H9 (cell line): ENCODE measurements at places on chromosomes 12 and 14. TPM values are rescaled to one million over a fixed set of nuclear protein-coding genes. Genes with fewer than 3 reads are reported as not detected.

DNA sequence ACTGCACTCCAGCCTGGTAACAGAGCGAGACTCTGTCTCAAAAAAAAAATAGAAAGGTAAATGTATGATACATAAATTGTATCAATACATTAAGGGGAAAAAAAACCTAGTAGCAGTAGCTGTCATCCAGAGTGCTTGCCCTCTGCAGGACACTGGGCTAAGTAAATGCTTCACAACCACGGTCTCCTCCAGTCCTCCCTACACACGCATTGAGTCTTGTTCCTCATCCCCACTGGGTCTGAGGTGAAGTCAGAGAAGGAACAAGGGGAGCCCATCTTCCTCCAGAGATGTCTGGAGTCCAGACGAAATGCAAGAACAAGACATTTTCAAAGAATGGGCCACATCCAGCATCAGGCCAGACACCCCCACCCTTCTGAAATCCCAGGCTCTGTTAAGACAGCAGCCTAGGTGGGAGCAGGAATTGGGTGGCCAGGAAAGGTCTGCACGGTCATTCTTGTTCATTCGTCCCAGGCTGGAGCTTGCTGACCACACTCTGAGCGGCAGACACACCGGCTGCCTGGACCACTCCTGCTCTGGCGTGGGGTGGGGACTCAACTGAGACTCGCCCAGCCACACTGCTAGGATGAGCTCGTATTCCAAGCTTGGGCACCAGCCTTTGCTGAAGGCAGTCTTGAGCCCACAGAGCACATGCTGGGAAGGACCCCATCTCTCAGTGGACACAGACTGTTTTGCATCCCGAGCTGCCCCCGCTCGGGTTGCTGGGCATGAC is 45.5 kb downstream of the CHGA start:
- H3K4me3 ChIP-seq: no peak overlapping the region
- DNase-seq: no peak
- peaks cover 16% of the 10 kb centered on the region for H3K36me3 ChIP-seq
- H3K27ac ChIP-seq: no peak overlapping the region
- peaks cover 5% of the 10 kb centered on the region; the same call in 1 of the 2 replicates for H3K4me1 ChIP-seq

DNA sequence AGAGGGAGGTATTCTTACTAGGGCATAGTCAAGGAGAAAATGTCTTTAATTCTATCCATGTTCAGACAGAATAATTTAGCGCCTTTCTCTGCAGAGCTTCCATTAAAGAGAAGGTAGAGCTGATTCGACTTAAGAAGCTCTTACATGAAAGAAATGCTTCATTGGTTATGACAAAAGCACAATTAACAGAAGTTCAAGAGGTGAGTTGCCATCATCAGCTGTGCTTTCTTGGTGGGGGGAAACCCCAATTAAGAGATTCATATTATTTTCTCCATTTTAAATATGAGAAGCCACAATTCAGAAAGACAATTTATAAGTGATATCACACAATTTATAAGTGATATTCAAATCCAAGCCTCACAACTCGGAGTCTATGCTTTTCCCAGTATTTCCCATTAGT is 27.8 kb downstream of the RPGRIP1 start:
- peak overlapping the region; percentile 89 for H3K27ac ChIP-seq
- peak overlapping the region; percentile 85 for H3K4me3 ChIP-seq
- H3K36me3 ChIP-seq: no peaks in the 10 kb centered on the region
- no peak for DNase-seq

The C14orf180 gene
- total RNA-seq: not detected in 2 replicates

- no peak overlapping the region for H3K27ac ChIP-seq
- no peak for DNase-seq
- no peaks in the 10 kb centered on the region for H3K4me1 ChIP-seq
- peaks cover 15% of the 10 kb centered on the region for H3K36me3 ChIP-seq
- no peaks in the 10 kb centered on the region for H3K27me3 ChIP-seq
Measured at GRCh38 chr12:9406564-9407424, 198.6 kb upstream of the PZP start.

- DNase-seq: no peak
- peaks cover 5% of the 10 kb centered on the region; the same call in 1 of the 2 replicates for H3K4me1 ChIP-seq
- H3K4me3 ChIP-seq: no peak overlapping the region
- H3K27me3 ChIP-seq: no peaks in the 10 kb centered on the region
Measured at GRCh38 chr14:54435500-54435981, 5.6 kb downstream of the CNIH1 start.

GRCh38 chr14:64728856-64729255 is 24.6 kb downstream of the PLEKHG3 start:
- H3K4me1 ChIP-seq: peaks cover 14% of the 10 kb centered on the region
- no peak overlapping the region for H3K4me3 ChIP-seq
- H3K36me3 ChIP-seq: peaks cover 53% of the 10 kb centered on the region

The ERP27 gene
- total RNA-seq: not detected in 2 replicates

DNA sequence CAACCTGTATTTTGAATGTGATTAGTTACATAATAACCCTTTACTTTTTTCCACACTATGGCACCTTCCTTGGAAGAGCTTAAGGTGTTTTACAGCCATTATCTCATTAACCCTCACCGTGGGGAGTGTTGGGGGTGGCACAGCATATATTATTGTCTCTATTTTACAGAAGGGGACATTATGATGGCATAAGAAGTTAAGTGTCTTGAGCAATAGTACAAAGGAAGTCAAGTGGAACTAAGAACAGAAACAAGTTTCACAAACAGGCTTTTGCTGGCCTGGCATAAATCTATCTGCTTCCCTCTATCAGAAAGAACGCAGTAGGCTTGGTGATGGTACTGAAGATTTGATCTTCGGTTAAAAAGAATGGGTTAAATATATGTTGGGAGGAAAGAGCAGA is 169.7 kb upstream of the OTX2 start:
- DNase-seq: no peak
- H3K27me3 ChIP-seq: no peaks in the 10 kb centered on the region
- H3K36me3 ChIP-seq: no peaks in the 10 kb centered on the region
- no peaks in the 10 kb centered on the region for H3K4me1 ChIP-seq
- H3K27ac ChIP-seq: no peak overlapping the region
- no peak overlapping the region for H3K4me3 ChIP-seq

DNA sequence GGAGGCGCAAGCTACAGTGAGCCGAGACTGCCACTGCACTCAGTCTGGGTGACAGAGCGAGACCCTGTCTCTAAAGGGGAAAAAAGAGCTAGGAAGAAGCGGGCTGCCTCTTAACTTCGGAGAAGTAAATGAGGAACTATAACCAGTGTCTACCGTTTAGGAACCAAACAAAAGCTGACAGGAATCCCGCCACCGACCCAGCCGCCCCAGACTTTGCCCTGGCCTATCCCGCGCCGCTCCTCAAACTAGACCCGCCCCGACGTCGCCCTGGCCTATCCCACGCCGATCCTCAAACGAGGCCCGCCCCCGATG is 568 bp upstream of the SIVA1 start:
- H3K36me3 ChIP-seq: peaks cover 15% of the 10 kb centered on the region; the same call in 2 of the 3 replicates
- no peaks in the 10 kb centered on the region for H3K27me3 ChIP-seq
- H3K27ac ChIP-seq: no peak overlapping the region
- H3K4me1 ChIP-seq: no peaks in the 10 kb centered on the region; the same call in 1 of the 2 replicates
- DNase-seq: no peak
- H3K4me3 ChIP-seq: peak overlapping the region; percentile 90

DNA sequence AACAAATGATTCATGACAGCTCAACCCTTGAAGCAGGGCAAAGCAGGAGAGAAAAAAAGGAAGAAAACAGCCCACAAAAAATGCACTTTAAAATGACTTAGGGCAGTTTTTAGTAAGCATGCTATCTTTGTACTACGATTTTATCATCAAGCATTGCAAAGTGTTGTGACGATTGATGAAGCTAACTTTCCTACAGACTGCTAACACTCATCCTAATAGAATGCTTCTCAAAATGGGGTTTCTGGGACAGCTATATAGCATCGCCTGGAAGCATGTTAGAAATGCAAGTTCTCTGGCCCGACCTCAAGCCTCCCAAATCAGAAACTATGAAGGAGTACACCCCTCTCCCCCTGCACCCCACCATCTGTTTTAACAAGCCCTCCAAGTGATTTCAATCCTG is 256.4 kb downstream of the SSPN start:
- no peaks in the 10 kb centered on the region for H3K27me3 ChIP-seq
- H3K4me3 ChIP-seq: no peak overlapping the region
- DNase-seq: no peak
- no peaks in the 10 kb centered on the region for H3K4me1 ChIP-seq
- H3K27ac ChIP-seq: no peak overlapping the region

- H3K27ac ChIP-seq: no peak overlapping the region
- no peaks in the 10 kb centered on the region for H3K4me1 ChIP-seq
- no peaks in the 10 kb centered on the region for H3K27me3 ChIP-seq
Measured at GRCh38 chr12:104825408-104825807, 132.7 kb downstream of the SLC41A2 start.

The CLEC14A gene
- not detected in 2 replicates for total RNA-seq

GRCh38 chr12:120346681-120347080 is 19.1 kb upstream of the PLA2G1B start:
- no peak overlapping the region for H3K27ac ChIP-seq
- no peak overlapping the region for H3K4me3 ChIP-seq
- H3K4me1 ChIP-seq: no peaks in the 10 kb centered on the region

DNA sequence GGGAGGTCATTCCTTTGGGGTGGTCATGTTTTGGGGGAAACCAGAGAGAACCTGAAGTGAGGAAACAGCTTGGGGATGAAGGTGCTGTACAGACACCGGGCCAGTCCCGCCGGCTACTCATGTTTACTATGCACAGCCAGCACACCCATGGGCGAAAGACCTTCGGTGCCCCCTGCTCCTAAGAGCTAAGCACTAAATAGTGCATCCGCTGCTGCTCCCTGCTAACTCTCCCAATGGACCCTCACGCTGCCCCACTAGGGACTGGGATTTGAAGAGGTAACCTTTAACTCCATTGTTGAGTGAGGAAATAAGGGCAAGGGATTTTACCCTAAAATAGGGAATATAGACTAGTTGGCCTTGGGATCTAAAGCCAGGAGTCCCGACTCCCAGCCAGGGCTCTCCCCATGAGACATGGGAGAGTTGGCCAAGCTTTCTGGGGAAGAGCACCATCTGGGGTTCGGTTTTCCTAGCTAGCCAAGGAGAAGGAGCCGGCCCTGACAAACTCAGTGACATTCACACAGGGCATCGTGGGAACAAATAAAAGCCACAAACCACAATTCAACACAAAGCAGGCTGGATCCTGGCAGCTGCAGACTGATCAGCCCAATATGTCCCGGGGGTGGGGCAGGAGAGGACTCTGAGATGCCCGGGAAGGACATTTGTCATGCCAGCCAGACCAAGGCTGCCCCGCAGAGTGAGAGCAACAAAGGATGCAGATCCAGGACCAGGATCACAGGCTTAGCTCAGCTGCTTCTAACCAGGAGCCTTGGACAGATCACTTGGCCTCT is 91.7 kb downstream of the SINHCAF start:
- DNase-seq: no peak
- H3K4me3 ChIP-seq: no peak overlapping the region
- no peaks in the 10 kb centered on the region for H3K27me3 ChIP-seq
- H3K27ac ChIP-seq: no peak overlapping the region
- no peaks in the 10 kb centered on the region for H3K4me1 ChIP-seq
